Stimulated activated CD8-positive, alpha-beta memory T cell treated with anti-CD3 and anti-CD28 coated beads, Interleukin-15, amount 100 ng/mL, for 24 hours (primary cell): ENCODE measurements at places on chromosomes 16 and 17.

- DNase-seq = no peak
These were observed 34.3 kb downstream of the ABR start for GRCh38 chr17:1145311-1145986.

DNA sequence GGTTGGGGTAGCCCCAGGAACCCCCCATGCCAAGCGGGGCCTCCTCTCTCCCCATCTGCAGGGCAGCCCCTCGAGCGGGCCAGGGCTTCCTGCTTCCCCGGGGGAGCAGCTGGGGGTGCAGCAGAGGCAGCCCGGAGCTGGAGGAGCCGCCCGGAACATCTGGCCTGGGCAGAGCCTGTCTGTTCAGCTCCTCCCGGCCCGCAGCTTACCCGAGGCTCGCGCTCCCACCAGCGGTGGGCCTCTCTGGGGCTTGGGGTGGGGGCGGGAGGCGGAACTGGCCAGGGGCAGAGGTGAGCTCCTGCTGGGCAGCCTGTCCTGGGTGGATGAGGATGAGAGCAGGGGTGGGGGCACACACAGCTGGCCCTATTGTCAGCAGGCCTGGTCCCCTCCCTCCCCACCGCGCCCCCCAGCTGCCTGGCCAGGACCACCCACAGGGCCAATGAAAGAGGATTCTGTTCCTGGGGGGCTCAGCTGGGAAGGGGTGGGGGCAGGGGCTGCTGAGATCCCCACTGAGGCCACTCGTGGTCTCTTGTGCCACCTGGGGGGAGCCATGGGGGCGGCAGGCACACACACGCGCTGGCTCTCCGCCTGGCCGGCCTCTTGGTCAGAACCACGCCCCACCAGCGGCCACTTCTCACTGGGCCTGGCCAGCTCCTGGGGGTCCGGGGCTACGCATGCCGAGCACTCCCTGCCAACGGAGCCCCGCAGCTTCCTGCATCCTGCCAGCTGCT lies 34.7 kb downstream of the BAHCC1 start:
- DNase-seq = no peak

DNA sequence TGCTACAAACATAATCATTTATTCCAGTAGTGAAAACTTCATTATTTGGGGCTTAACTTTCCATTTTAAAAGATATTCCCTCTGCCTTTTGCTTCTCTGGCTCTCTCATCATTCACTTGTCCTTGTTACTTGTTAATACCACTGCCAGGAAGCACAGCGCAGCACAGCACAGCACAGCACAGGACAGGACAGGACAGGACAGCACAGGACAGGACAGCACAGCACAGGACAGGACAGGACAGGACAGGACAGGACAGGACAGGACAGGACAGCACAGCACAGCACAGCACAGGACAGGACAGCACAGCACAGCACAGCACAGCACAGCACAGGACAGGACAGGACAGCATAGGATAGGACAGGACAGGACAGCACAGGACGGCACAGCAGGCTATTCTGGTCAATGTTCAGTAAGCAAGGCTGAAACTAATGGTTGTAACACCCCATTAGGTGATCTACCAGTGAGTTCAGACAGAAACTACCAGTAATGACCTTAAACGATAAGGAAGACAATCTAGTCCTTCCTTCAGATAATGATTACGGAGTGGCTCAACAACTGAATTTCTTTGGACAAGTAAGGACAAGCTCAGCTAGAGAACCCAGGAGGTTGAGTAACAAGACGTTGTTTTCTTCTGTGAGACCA lies 31.9 kb downstream of the COG1 start:
- no peak for DNase-seq

DNA sequence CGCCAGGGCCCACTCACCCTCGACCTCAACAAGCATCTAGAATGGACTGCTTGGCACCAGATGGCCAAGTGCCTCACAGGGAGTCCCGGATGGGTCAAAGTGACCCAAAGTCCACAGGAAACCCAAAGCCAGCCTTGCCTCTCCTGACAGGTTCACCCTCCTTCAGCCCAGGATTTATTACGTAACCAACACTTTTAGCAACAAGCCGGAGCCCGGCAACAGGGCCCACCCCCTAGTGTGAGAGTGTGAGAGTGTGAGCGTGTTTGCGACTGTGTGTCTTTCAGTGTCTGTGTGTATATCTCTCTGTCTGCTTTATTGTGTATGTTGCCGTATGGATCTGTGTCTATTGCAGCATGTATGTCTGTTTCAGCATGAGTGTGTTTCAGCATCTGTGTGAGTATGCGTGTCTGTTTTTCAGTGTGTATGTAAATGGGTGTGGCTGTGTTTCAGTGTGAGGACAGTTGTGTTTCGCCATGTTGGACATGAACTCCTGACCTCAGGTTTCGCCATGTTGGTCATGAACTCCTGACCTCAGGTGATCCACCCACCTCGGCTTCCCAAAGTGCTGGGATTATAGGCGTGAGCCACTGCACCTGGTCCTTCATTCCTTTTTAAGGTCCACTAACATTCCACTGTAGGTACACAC lies 13.7 kb upstream of the PEMT start:
- DNase-seq = no peak

GRCh38 chr17:76253841-76254240 lies 11.3 kb upstream of the UBALD2 start:
- no peak for DNase-seq

- DNase-seq = no peak
These were observed 49.3 kb downstream of the C16orf78 start for GRCh38 chr16:49422896-49423295.

- DNase-seq = no peak
These were observed 195.3 kb downstream of the ZNF423 start for GRCh38 chr16:49660626-49661025.

DNA sequence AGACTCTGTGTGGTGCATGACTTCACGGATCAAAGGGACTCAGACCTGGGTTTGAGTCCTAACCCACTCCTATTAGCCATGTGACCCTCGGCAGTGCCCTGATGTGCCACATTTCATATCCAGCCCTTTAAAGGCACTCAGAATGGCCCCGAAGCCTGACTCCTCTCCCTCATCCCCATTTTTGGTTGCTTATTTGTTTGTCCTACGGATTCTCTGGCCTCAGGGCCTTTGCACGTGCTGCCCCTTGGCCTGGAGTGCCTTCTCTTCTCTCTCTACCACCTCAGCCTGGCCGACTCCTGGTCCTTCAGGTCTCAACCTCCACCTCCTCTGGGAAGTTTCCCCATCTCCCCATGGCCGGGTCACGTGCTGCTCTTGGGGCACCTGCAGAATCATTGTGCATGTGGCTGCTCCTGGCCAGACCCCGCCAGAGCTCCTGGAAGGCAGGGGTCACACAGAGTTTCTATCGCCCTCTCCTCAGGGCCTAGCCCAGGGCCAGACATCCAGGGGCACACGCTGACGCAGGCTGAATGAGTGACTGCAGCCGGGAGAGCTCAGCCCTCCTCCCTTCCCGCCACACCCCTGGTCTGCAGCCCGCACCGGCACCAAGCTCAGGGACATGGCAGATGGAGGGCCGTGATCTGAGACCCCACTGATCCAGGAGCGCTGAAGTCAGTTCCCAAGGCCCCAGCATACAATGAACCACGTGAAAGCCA lies 22.0 kb upstream of the CIBAR2 start:
- no peak for DNase-seq

DNA sequence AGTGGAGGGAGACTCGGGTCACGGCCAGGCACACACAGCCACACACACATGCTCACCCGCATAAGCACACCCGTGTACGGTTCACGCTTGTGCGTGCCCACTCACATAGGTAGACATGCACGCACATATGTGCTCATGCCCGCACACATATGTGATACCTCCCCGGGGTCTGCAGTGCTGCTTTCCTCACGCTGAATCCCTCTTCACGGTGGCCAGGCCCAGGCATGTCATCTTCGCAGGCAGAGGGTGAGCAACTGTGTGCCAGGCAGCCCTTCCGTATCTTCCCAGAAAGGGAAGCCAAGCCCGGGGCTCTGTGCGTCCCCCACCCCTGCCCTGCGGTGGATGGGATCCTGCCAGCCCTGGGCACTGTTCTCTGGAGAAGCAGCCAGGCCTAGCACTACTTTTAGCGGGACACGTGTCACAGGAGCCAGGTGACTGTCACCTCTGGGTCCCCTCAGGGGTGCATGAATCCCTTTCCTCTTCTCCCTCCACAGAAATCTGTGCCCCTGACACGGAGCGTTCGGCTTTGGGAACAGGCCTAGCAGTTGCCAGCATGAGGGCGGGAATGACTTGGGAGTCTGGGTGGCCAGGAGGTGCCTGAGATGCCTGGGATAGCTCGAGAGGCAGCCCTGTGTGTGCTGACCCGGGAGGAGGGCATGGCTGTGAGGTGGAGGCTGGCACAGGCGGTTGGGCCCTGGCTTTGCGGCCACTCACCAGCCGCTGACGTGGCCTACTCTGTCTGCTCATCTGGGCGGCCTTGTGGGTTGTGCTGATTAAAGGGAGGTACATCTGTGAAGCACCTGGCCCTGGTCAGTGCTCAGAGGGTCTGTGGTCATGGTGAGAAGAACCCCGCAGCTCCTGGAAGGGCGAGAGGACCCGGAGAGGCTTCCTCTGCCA lies 47.5 kb downstream of the BAIAP2 start:
- DNase-seq = no peak

GRCh38 chr17:57987581-57988300 lies at the start of gene VEZF1:
VEZF1 (minus strand) TSS chr17:57988254; CDS start chr17:57988111, 143 bp downstream.
- DNase-seq = peak; percentile 56

- DNase-seq = no peak
These were observed 22.5 kb upstream of the MYO1D start for GRCh38 chr17:32899236-32900013.

- no peak for DNase-seq
These were observed 390.4 kb downstream of the UTP18 start for GRCh38 chr17:51650772-51651171.

GRCh38 chr17:13395862-13396261 lies 205.9 kb downstream of the HS3ST3A1 start:
- DNase-seq = no peak

- no peak for DNase-seq
These were observed 5.2 kb downstream of the TMEM220 start for GRCh38 chr17:10724546-10725195.

- DNase-seq = no peak
These were observed 775 bp upstream of the PAGR1 start for GRCh38 chr16:29815032-29815721.
